ENCODE measurements at places on chromosomes 6 and 20. TPM values are rescaled to one million over a fixed set of nuclear protein-coding genes. Genes with fewer than 3 reads are reported as not detected.

- H3K36me3 ChIP-seq, result no peaks in the 10 kb centered on the region
- no peak overlapping the region for H3K27ac ChIP-seq
- H3K4me3 ChIP-seq, result no peak overlapping the region
- DNase-seq, result no peak
- H3K4me1 ChIP-seq, result no peaks in the 10 kb centered on the region
Observed at GRCh38 chr6:34457382-34457741, 8.5 kb upstream of the PACSIN1 start.

DNA sequence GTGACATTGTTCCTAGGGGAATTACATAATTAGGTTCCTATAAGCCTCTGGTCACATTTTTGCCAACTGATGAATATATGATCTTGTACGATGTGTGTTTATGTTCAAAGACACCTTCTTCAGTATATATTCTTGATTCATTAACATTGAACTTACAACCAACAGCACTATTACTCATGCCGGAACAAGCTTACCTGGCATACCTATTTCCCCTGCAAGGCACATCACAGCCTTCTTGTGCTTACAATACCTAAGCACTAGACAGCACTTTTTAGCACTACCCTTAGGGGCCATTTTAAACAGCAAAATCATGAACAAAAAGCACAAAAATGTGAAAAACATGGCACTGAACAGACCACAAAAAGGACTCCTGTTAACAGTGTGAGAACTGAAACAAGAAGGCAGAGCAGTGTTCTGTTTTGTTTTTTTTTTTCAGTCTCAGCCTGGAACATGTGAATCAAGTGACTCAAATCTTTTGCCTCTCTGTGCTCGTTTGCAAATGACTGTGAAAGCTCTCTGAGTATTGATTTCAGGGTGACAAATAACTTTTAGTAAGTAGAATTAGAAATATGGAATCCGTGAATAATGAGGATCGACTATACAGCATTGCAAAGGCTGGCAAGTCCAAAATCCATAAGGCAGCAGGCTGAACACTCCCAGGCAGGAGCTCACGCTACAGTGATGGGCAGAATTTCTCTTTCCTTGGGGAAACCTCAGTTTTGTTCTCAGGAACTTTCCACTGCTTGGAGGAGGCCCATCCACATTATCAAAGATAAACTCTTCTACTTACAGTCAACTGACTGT lies 102.3 kb upstream of the TSHZ2 start:
- no peak for DNase-seq
- H3K27ac ChIP-seq, result no peak overlapping the region
- H3K4me3 ChIP-seq, result no peak overlapping the region
- no peaks in the 10 kb centered on the region for H3K27me3 ChIP-seq

The THBS2 gene
- total RNA-seq, result 260 TPM

DNA sequence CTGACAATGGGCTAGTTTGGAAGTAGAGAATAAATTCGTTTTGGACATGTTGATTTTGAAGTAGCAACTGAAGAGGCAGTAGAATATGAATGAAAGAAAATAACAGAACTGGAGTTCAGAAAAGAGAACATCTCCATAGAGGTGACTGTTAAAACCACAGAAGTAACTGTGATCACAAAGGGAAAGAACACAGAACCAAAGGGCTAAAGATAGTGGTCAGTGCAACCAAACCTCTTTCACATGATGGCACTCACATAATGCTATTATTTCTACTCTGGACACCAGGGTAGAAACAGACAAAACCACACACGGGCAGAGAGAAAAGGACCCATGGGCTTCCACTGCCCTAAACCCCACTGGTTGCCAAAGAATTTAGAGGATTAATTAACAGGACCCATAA lies 58.5 kb downstream of the CDK19 start:
- no peak for DNase-seq
- H3K4me1 ChIP-seq, result no peaks in the 10 kb centered on the region
- H3K4me3 ChIP-seq, result no peak overlapping the region
- H3K36me3 ChIP-seq, result no peaks in the 10 kb centered on the region
- no peaks in the 10 kb centered on the region for H3K27me3 ChIP-seq

DNA sequence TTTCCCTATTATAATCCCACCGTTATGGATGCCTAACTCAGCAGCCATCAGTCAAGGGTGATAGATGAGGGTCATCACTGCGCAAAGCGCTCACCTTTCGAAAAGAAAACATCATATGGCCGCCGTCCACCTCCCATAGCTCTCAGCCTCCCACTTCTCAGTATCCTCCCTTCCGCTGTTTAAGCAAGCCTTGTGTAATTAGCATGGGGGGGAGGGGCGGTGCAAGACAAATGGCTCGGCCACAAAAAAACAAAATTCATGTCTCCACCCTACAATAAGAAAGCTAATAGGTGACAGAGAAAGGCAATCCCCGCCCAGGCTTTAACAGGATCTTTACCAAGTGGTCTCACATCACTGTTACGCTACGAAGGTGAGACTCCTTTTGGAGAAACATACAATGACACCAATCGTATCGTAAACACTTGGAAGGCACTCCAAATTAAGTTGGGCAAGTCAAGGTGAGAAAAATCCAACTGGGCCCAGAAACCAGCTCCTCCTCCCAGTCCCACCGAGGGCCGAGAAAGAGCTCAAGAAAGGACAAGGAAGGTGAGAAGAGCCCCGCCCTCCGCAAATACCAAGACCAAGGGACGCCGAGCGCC lies 645 bp downstream of the DDX39B start:
- peak; percentile 26 for DNase-seq
- peaks cover 32% of the 10 kb centered on the region for H3K4me1 ChIP-seq
- H3K36me3 ChIP-seq, result peaks cover 32% of the 10 kb centered on the region
- H3K27ac ChIP-seq, result peak overlapping the region; percentile 98
- peak overlapping the region; percentile 84 for H3K4me3 ChIP-seq

GRCh38 chr20:23508449-23509229 lies 17.7 kb downstream of the CST8 start:
- H3K4me3 ChIP-seq, result no peak overlapping the region
- H3K27me3 ChIP-seq, result no peaks in the 10 kb centered on the region
- no peak for DNase-seq
- H3K36me3 ChIP-seq, result no peaks in the 10 kb centered on the region
- H3K27ac ChIP-seq, result no peak overlapping the region

DNA sequence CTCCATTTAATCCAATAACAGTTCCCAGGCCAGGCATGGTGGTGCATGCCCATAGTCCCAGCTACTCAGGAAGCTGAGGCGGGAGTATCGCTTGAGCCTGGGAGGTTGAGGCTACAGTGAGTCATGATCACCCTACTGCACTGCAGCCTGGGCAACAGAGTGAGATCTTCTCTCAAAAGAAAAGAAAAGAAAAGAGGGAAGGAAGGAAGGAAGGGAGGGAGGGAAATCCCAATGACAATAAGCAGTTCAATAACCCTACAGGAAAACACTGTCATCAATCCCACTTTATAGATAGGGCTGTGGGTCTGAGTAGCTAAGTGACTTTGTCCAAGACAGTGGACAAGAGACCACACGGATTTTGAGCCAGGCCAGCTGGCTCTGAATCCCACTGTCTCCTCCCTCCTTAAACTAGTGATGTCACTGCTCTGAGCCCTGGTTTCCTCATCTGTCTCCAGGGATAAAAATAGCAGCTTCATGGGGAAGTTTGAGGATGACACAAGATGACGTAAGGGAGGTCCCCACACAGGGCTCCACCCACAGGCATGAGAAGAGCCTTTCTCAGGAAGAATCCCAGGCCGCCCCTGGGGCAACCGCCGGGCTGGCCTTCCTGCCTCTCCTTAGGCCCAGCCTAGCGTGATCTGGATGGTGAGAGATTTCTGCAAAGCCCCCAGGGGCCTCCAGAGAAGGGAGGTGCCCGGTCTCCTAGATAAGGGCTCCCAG lies 7.2 kb upstream of the TRIB3 start:
- peaks cover 16% of the 10 kb centered on the region for H3K4me1 ChIP-seq
- no peaks in the 10 kb centered on the region for H3K27me3 ChIP-seq
- no peak overlapping the region for H3K4me3 ChIP-seq
- peak; percentile 41 for DNase-seq

The FUT9 gene
- 0.20 TPM for total RNA-seq

- H3K4me3 ChIP-seq, result no peak overlapping the region
- H3K27ac ChIP-seq, result no peak overlapping the region
- H3K27me3 ChIP-seq, result no peaks in the 10 kb centered on the region
- peak; percentile 71 for DNase-seq
Observed at GRCh38 chr6:84688141-84688873, 76.1 kb downstream of the TBX18 start.

DNA sequence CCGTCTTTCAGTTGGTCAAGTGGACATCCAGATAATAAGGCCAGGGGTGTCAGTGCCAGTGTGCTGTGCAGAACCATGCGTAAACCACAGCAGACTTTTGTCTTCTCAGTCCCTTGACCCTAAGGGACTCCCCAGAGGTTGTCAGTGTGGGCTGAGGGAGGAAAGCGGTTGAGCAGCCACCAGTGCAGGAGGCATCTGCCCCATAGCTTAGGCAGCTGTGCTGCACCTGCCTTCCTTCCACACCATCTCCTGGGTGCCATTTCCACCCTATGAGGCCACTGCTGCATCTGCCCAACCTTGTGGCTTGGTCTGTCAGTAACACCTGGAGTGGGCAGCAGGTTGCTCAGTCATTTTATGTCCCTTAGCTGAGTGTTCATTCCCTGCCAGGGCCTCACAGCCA lies 26.0 kb downstream of the PRPF6 start:
- H3K27ac ChIP-seq, result no peak overlapping the region
- H3K4me3 ChIP-seq, result no peak overlapping the region
- peaks cover 48% of the 10 kb centered on the region for H3K36me3 ChIP-seq
- no peak for DNase-seq
- no peaks in the 10 kb centered on the region for H3K4me1 ChIP-seq

DNA sequence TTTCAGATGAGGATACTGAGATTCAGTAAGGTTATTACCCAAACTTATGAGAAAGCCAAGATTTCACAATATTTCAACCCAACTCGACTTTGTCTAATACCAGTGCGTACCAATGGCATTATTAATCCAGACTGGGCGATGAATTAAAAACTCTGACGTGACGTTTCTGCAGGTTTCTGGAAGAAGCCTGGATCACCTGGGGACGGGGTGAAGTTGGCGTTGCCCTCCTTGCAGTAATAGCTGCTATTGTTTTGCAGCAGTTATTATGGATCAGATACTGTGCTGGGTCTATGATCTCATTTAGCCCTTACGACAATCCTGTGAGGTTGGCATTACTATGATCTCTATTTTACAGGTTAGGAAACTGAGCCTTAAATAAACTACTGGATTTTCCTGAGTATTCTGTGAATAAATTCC lies 569 bp upstream of the CDC5L start:
- peaks cover 8% of the 10 kb centered on the region for H3K36me3 ChIP-seq
- peak overlapping the region; percentile 85 for H3K4me3 ChIP-seq
- H3K27ac ChIP-seq, result peak overlapping the region; percentile 96
- peak; percentile 52 for DNase-seq
- peaks cover 4% of the 10 kb centered on the region for H3K27me3 ChIP-seq

The PRPH2 gene
- not detected for total RNA-seq

GRCh38 chr6:169292338-169293124 lies 38.9 kb upstream of the THBS2 start:
- no peaks in the 10 kb centered on the region for H3K27me3 ChIP-seq
- no peak overlapping the region for H3K4me3 ChIP-seq
- peak overlapping the region; percentile 54 for H3K27ac ChIP-seq
- peak; percentile 91 for DNase-seq
- no peaks in the 10 kb centered on the region for H3K36me3 ChIP-seq
- H3K4me1 ChIP-seq, result peaks cover 26% of the 10 kb centered on the region

DNA sequence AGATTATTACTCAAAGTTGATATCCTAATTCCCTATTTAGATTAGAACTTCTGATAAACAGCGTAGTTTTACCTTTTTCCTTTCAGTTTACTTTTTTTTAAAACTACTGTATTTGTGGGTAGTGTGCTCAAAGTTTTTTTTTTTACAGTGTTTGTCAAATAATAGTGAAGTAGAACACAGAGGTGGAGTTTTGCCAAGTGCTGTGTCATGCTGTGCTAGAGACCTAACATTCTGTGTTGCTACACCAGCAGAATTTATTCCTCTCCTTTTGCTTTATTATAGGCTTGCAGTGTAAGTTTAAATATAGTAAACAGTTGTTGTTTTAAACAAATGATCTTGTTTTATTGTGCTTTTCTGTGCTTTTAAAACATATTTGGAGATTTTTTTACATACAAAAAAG lies 125.4 kb downstream of the HIVEP1 start:
- peak overlapping the region; percentile 43 for H3K27ac ChIP-seq
- peak; percentile 69 for DNase-seq
- H3K36me3 ChIP-seq, result peaks cover 3% of the 10 kb centered on the region
- no peaks in the 10 kb centered on the region for H3K27me3 ChIP-seq

All from astrocyte (in vitro differentiated cells and primary cell).